ENCODE measurements at places on chromosomes 1 and 21.

DNA sequence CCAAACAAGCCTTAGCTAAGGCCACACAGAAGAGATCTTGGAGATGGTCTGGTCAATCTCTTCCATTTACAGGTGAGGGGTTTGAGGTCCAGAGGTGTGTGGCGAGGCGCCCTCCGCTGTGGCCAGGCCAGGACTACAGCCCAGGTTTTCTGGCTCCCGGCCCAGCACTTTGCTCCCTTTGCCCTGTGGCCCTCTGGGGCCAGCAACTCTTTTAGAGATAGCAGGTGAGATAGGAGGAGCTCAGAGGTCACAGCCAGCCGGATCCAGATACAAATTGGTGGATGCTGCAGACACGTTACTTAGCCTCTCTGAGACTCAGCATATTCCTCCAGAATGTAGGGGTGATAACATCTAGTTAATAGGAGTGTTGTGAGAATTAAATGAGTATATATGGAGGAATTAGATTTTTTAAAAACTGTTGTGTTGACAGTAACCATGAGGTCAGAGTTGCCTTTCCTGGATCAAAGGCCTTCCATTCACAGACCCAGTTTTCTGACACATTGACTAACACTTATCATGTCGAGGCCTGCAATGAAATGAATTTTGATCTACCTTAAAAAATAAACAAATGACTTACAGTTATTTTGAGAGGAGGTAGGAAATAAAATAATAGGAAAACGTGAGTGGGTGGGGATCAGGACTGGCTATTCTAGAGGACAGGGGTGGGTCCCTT, 16.6 kb downstream of the TEX35 start:
- no peak for DNase-seq

DNA sequence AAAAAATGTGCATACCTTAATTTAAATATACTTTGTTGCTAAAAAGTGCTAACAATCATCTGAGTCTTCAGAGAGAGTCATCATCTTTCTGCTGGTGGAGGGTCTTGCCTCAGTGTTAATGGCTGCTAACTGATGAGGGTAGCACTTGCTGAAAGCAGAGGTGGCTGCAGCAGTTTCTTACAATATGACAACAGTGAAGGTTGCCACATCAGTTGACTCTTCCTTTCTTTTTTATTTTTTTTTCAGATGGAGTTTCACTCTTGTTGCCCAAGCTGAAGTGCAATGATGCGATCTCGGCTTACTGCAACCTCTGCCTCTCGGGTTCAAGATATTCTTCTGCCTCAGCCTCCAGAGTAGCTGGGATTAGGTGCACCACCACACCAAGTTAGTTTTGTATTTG, 2.6 kb upstream of the CFAP45 start:
- no peak for DNase-seq

DNA sequence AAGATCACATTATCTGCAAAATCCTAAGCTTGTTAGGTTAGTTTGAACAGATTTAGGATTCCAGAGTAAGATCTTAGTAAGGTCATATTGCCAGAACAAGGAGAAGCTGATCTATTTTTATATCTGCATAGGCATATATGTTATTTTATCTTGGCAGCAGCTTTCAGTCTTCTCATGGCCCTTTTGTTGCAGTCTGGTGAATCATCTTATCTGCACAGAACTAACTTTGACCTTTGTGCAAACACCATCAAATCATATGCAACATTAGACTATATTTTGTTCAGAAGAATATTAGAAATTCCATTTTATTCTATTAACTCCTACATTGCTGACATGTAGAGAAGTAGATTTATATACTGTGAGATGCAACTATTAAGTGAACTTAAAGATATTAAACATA, 107.3 kb downstream of the CLEC20A start:
- no peak for DNase-seq

DNA sequence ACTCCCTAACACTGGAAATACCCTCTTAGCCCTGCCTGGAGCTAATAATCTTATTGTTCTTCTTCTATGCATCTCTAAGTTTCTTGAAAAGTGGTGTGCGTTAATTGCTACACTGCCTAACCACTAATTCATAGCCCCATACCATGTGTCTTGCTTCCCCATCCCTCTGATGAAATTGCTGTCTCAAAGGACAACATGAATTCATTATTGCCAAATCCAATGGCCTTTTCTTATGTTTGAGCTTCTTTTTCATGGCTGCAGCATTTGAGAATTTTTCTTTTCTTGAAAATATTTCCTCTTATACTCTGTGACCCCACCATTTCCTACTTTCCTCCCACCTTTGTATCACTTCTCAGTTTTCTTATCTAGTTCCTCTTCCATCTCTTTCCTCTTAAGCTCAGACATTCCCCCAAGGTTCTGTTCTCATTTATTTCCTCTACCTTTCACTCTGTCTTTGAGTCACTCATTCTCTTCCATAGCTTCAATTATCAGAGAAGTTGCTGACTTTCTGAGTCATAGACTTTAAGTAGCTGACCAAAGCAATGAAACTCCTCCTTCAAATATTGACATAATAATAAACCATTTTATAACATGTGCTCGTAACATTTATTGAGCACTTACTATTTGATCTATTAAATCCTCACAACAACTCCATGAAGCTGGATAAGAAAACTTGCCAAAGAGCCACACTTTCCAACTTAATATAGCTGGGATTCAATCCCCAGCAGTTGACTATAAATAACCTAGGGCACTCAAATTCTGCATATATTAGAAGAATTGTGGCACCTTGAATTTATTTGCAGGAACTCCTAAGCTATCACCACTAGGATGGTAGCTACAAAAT, 35.5 kb upstream of the ATP6V1G3 start:
- no peak for DNase-seq

GRCh38 chr1:213014642-213015041, 1.0 kb downstream of the ANGEL2 start:
- DNase-seq: no peak

- DNase-seq: no peak
Measured at GRCh38 chr21:24423546-24423945, 1183.7 kb downstream of the MRPL39 start.

- no peak for DNase-seq
Measured at GRCh38 chr21:15729346-15729673, 472 bp upstream of the USP25 start.

GRCh38 chr1:30984165-30984889, 75.8 kb upstream of the SDC3 start:
- no peak for DNase-seq

- DNase-seq: no peak
Measured at GRCh38 chr1:65946376-65946775, 153.7 kb downstream of the PDE4B start.

DNA sequence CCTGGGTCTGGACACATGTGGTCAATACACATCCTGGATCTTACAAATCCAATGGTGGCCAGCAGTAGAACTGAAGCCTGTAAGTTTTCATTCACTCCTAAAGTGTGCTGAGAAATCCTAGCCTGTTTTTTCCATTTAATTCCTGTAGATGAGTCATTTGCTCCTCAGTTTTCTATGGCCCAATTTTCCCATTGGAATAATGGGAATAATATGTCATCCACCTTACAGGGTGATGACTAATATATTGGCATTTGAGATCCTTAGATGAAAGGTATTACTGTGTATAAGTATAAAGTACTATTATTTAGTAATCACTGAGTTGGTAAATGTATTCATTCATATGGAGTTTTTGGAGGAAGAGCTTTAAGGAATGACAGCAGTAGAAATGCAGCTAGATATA, 89.7 kb upstream of the ADAR start:
- no peak for DNase-seq

DNA sequence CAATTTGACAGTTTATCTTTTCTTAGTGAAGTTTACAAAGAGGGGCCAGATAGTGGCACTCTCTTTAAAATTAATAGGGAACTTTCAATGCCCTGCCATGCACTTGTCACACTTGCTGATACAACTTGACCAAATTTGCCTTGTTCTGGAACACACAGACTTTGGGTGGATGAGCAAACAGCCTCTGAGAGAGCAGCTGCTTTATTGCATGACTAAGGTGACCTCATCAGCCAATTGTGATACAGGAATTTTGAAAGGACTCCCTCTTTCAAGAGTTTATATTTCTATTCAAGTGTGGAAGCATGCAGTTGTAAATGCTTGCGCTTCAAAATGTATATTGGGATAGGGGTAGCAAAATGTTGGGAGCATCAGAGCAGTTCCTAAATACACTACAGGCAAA, 2.1 kb upstream of the RGS1 start:
- no peak for DNase-seq

- DNase-seq: no peak
Measured at GRCh38 chr1:27557596-27558340, 46.2 kb downstream of the AHDC1 start.

DNA sequence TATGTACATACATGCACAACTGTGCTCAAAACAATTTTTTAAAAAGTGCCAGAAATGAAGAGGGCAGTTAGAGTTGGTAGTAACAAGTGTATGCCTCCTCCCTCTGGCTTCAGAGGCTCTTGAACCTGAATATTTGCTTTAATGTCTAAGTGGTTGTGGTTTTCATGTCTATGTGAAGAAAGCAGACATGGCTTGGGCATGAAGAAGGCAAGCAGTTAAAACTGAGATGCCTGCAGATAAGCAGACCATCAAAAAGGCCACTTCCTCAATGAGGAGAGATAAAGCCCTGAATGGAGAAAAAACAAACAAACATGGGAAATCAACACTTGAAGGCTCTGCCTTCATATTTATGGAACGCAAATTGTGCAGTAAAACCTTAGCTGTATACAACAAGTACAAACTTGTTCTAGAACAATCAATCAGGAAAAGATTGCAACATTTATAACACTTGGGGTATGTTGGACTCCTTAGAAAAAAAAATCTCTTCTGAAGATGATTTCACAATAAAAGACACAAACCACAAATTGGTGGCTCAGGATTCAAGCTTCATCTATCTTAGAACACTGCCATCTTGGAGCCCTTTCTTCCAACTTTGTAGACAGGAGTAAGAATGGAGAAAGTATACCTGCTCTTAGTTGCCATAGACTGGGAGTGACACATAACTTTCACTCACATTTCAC, 52.7 kb upstream of the PLA2G4A start:
- no peak for DNase-seq

GRCh38 chr1:86953167-86953566, 38.7 kb downstream of the HS2ST1 start:
- no peak for DNase-seq

DNA sequence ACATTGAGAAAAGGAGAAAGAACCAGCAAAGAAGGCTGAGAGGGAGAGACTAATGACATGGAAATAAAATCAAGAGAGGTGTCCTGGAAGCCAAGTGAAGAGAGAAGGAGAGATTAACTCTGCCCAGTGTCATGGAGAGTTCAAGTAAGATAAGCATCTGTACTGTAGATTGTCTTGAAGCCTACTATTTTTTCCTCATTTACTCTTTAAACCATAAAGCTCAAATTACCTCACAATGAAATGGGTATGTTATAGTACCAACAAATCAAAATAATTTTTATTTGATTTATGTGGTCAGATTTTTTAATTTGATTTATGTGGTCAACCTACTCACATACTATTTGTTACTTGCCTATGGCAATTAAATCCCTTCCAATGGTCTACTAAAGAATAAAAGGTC, 5.2 kb upstream of the PALMD start:
- no peak for DNase-seq

- DNase-seq: no peak
Measured at GRCh38 chr1:59892841-59893811, 33.4 kb downstream of the CYP2J2 start.

GRCh38 chr1:21324368-21325141, 34.3 kb upstream of the ECE1 start:
- peak; percentile 80 for DNase-seq

- no peak for DNase-seq
Measured at GRCh38 chr1:62012836-62013235, 181.8 kb upstream of the L1TD1 start.

DNA sequence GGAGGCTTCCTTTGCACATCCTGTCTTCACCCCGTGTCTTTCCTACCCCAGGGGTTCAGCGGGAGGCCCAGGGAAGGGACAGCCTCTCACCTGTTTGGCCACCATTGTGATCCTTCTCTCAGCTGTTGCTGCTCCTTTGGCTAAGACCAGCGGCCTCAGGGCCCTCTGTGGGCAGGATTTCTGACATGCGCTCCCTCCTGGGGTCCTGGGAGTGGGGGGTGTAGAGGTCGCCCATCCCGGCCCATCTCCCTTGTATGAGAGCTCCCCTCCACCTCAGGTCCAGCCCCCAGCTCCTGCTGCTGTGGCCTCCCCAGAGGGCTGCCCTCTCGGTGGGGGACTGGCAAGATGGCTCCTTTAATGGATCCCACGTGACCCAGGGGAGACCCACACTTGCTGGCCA, 120.5 kb downstream of the PRDM2 start:
- no peak for DNase-seq

DNA sequence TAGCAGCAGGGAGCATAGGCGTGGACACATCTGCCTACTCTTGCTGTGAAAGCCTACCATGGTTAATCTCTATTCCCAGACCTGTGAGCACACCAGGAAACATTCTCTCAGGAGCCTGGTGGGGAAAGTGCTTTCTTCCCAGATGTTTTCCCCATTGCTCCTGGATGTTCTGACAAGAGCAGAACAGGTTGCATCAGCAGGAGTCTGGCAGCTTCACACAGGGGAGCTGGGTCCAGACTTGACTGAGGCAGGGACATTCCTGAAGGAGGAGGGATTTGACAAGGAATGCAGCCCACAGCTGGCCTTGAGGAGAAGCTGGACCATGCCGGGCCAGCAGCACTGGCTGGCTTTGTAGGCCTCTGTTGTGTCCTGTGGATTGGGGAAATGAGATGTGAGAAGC, 21.0 kb upstream of the ARTN start:
- no peak for DNase-seq

GRCh38 chr21:36075171-36075570, 5.3 kb downstream of the CBR1 start:
- DNase-seq: no peak

DNA sequence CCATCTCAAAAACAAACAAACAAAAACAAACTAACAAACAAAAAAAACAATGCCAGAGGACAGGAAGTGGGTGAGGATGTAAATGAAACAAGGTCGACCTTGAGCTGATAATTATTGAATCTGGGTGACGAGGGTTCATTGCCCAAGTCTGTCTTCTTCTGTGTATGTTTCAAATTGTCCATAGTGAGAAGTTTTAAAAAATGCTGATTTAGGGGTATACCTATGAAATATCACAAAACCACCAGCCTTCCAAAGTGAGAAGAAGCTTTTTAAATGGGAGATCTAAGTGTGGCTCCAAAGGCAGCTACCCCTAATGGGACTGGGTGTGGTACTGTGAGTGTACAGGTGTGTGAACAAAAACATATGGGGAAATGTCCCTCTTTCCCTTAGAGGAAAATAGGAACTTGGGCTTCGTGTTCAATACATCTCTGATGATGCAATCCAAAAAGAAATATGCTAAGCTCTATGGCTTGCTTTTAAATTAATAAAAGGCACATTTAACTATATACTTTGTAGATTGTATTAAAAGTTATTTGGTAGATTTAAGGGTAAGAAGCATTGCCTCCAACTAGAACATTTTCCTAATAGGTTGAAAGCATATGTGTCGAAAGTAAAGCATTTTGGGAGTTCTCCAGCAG, 33.1 kb upstream of the VPS26C start:
- DNase-seq: no peak

- DNase-seq: no peak
Measured at GRCh38 chr1:26772687-26773086, 15.1 kb upstream of the PIGV start.

- DNase-seq: no peak
Measured at GRCh38 chr1:1020000-1020404, at the start of gene AGRN. AGRN (plus strand) TSS chr1:1020120; CDS start chr1:1020173, 53 bp downstream.

All from pancreas (tissue), 10 donors.